Fibroblast of skin of abdomen (primary cell): ENCODE measurements at places on chromosomes 6 and 20.

- DNase-seq, result no peak
These were observed 47.2 kb downstream of the ADTRP start for GRCh38 chr6:11731423-11731822.

DNA sequence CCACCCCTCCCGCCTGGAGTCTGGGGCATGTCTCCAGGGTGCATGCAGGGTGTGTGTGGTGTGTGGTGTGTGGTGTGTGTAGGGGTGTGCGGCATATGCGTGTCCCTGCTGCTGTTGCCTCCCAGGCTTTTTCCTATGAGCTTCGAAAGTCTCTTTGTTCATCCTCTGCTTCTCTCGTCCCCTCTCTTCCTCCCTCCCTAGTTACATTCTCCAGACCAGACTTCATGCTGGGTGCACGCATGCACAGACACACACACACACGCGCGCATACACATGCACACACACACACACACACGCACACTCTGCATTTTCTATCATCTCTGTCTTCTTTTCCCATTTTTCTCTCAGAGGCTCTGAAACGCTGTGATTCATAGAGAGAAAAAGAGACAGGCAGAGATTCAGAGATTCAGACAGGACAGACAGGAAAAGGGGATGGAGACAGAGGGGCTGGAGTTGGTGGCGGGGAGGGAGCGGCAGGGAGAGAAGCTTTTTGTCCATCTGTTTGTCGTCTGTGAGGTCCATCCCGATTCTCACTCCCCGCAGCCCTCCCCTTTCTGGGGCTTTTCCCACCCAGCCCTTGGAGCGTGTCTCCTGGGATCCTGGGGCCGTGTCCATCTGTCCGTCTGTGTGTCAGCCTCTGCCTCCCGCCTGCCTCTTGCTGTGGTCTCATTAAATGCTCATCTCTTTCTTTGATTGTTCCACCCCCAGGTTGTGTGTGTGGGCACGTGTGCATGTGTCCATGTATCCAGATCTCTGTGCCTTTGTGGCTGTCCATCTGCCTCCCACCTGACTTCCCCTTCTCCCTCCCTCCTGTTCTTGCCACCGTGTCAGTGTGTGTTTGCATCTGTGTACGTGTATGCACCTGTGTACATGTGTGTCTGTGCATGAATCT lies 62.6 kb downstream of the SRC start:
- DNase-seq, result peak; percentile 36

DNA sequence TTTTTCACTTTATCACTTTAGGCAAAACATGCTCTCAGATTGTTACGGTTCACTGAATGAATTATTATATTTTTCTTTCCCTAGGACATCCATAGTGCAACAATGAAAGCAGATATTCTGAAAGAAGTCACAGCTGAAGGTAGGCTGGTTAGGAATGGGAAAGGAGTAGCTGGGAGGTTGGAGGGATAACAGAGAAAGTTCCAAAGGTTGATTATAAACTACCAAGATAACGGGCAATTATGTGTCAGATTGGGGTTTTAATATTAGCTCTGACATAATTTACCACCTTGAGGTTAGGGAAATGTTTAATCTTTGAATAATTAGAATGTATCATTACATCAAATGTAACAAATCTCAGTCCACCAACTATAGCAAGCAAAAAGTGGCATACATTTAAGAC lies 96.5 kb downstream of the HTR1B start:
- no peak for DNase-seq

- DNase-seq, result no peak
These were observed 110.1 kb upstream of the SIM1 start for GRCh38 chr6:100574836-100575235.

GRCh38 chr6:62716719-62717118 lies 430.7 kb upstream of the KHDRBS2 start:
- DNase-seq, result no peak
